ENCODE measurements at places on chromosomes 1 and 21.

- no peak for DNase-seq
These were observed 33.8 kb downstream of the STYXL2 start for GRCh38 chr1:167127661-167128060.

DNA sequence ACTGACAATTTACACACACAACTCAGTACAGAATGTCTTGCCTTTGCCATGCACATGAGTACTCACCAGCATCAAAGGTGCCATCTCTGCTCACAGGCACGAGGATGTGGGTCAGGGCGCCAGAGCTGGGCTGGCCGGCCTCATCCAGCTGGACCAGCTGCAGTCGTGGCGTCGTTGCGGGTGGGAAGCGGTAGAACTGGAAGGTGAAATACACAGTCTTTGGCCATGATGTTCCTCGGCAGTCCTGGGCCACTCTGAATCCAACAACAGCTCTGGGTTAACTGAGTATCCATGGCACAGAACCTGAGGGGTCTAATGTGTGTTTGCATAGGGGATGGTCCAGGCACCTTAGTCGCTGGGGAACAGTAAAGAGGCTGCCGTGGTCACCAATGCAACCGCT is 87.7 kb downstream of the NPHP4 start:
- DNase-seq, result no peak

- no peak for DNase-seq
These were observed 65.1 kb upstream of the TMEM51 start for GRCh38 chr1:15088281-15088971.

GRCh38 chr1:203322500-203323179 is 17.3 kb downstream of the BTG2 start:
- no peak for DNase-seq

GRCh38 chr1:22810378-22810777 is 99.7 kb downstream of the EPHB2 start:
- no peak for DNase-seq

- DNase-seq, result no peak
These were observed 12.4 kb downstream of the EPB41 start for GRCh38 chr1:28926629-28927265.

DNA sequence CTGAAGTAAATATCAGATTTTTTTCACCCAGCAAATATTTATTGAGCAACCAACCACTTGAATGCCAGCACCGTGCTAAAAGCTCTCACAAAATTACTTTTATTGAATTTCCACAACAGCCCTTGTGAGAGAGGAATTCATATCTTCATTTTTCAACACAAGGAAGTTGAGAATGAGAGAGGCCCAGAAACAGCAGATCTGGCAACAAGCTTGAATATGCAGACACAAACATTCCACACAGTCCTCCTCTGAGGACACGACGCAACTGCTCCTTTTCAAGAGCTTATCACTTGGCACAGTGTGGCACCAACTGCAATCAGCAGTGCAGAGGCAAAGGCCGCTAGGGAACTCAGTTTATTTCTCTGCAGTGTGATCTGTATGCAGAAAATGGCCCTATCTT is 32.2 kb upstream of the IFNAR2 start:
- no peak for DNase-seq

DNA sequence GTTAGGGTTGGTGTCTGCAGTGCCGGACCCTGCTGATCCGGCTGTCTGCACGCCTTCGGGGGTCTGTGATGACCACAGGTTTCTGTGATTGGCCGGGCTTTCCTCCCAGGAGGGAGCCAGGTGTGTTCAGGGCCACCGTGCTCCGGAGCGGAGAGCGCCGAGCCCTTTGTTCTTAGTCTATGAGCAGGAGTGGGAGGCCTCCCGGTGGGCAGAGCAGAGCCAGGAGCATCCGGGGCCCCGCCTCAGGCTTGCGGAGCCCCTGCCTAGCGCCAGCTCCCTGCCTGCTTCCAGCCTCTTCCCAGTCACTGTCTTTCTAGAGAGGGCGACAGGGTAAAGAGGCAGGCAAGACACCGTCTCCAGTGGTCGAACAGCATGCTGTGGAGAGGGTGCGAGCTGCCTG is 31.8 kb downstream of the KCNAB2 start:
- DNase-seq, result no peak

- DNase-seq, result no peak
These were observed 59.8 kb downstream of the LPAR3 start for GRCh38 chr1:84833194-84833593.

Measured in stimulated activated CD4-positive, alpha-beta T cell treated with anti-CD3 and anti-CD28 coated beads, Interleukin-4, amount 100 ng/mL, for 1 hour (primary cell).